ENCODE measurements at places on chromosomes 7 and 10.

DNA sequence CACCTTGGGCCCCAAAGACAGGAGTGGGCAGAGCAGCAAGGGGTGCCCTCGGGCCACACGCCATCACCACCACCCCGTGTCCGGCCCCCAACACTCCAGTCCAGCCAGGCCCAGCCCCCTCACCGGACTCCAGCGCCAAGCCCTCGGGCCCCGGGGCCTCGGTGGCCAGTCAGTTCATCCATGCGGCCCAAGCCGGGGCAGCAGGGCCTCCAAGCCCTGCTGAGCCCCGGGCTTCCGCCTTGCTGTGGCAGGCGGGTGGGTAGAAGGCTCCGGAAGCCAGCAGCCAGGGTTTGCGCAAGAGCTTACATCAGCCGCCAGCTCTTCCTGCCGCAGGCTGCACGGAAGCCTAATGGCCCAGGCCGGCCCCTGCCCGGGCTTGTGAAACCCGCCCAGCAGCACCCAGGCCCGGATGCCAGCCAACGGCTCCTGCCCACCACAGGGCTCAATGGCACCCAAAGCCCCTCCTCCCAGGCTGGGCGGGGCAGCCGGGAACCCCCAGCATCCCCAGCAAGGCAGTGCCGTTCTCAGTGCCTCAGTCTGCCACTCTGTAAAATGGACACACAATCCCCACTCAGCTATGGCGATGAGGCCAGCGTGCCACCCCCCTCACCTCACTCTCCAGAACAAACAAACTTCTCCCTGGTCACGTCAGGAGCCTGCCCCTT is 26.5 kb downstream of the TNRC18 start:
- H3K4me1 ChIP-seq = peaks cover 7% of the 10 kb centered on the region
- peak overlapping the region; percentile 43 for H3K4me3 ChIP-seq
- no peaks in the 10 kb centered on the region for H3K36me3 ChIP-seq
- DNase-seq = peak; percentile 94
- H3K27ac ChIP-seq = peak overlapping the region; percentile 88
- no peaks in the 10 kb centered on the region for H3K27me3 ChIP-seq

- H3K4me3 ChIP-seq = no peak overlapping the region
- no peak for DNase-seq
- no peaks in the 10 kb centered on the region for H3K36me3 ChIP-seq
- H3K27me3 ChIP-seq = no peaks in the 10 kb centered on the region
Measured at GRCh38 chr7:20191391-20191869, 25.8 kb downstream of the MACC1 start.

DNA sequence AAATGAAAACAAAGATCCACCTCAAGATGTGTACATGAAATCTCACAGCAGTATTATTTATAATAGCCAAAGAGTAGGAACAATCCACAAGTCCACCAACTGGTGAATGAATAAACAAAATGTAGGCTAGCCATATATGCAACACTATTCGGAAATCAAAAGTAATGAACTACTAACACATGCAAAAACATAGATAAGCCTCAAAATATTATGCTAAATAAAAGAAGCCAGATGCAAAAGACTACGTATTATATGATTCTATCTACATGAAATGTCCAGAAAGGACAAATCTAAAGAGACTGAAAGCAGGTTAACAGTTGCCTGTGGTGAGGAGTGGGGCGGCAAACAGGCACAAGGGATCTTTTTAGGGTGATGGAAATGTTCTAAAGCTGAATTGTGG is 48.7 kb upstream of the ANAPC16 start:
- H3K36me3 ChIP-seq = no peaks in the 10 kb centered on the region
- no peak for DNase-seq
- no peak overlapping the region for H3K4me3 ChIP-seq
- no peaks in the 10 kb centered on the region for H3K4me1 ChIP-seq

- H3K4me1 ChIP-seq = no peaks in the 10 kb centered on the region
- DNase-seq = no peak
- no peak overlapping the region for H3K4me3 ChIP-seq
- no peaks in the 10 kb centered on the region for H3K27me3 ChIP-seq
- H3K36me3 ChIP-seq = no peaks in the 10 kb centered on the region
Measured at GRCh38 chr7:17411922-17412321, 113.5 kb downstream of the AHR start.

DNA sequence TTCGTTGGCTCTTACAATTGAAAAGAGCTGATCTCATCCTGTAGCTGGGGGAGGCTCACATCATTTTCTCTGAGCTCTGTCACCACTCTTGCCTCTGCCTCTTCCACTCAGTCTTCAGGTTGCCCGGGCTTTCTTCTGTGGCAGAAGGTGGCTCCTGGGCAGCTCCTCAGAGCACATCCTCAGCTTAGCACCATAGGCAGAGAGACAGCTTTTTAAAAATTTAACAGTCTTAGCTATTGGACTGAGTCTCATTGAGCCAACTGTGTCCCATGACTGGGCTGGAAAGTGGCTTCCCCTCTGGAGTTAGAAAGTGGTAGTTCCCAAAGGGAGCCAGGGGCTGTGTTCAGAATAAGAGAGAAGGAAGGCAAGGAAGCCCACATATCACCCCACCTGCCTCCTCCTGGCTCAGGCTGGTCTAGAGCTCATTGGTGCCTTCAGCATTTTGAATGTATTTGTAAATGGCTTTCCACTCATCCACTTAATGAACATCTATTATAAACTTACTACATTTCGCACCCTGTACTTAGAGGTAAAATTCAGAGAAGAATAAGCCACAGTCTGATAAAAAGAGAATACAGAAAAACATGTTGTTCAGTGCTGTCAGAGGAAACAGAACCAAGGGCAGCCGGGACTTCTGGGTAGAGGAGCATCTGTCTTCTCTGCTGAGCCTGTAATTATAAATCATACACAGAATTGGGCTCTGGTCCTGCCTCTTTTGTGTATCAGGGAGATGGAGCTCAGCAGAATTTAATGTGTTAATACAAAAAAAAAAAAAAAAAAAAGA is 119.3 kb downstream of the WDFY4 start:
- no peak for DNase-seq
- no peaks in the 10 kb centered on the region for H3K27me3 ChIP-seq
- H3K27ac ChIP-seq = no peak overlapping the region
- H3K4me3 ChIP-seq = no peak overlapping the region
- H3K4me1 ChIP-seq = no peaks in the 10 kb centered on the region

Measured in prostate gland (tissue), 2 donors.